Glutamatergic neuron (in vitro differentiated cells): ENCODE measurements at places on chromosomes 5 and 9. TPM values are rescaled to one million over a fixed set of nuclear protein-coding genes. Genes with fewer than 3 reads are reported as not detected.

DNA sequence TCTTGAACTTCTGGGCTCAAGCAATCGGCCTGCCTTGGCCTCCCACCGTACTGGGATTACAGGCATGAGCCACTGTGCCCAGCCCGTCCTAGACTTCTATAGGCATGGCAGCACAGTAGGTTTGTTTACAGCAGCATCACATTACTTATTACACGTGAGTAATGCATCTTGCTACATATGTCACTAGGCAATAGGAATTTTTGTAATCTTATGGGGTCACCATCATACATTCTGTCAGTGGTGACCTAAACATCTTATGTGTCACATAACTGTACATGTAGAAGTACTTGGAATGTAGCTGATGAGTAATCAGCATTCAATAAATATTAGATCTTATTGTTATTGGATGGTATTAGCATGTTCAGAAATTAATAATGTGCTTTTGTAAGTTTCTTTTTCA lies 22.9 kb upstream of the ABCA1 start:
- DNase-seq = no peak

DNA sequence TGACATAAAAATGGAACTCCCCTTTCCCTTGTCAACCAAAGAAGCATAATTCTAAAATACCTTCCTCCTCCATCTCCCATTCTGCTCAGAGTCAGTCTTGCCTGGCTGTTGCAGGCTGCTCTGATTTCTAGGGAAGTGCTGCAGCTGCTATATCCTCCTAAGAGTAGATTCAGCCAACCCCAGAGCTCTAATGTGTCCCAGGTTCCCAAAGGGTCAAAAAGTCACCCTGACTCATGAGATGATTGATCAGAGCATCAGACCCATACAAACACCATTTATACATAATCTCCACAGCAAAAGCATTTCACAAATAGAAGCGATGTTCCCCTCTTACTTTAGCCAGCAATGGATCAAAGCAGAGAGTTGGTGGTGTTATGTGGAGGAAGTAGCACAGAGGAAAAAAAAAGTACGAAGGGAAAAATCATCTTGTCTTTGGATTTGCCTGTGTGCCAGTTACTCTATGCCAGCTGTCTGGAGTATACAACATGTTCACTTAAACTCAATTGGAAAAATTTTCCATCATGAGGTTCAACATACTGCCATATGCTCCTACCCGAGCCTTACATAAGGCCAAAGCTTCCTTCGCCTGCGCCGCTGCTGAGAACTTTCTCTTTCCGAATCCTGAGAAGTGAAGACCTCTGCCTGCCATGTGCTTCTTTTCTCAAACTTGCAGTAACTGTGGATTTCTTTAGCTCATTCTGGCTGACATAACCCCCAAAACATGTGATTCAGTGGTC lies 258.0 kb downstream of the TLE4 start:
- DNase-seq = no peak

- DNase-seq = no peak
These were observed 669 bp upstream of the ZFP37 start for GRCh38 chr9:113057193-113057592.

DNA sequence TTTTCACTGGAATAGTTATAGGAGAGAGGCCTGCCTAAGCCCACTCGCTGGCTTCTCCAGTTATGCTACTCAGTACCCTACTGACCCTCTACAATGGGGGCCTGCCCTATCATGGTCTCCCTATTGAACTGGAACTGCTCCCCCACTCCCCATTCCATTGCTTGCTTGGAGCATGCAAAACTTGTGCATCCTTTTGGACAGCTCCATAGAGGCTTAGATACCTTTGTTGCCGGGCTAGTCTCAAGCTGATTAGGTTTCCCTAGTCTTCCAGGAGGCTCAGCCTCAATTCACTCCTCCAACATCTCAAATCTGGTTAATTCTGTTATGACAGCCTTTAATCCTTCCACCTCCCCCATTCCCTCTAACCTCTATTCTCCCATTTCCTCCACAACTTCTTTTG lies 39.9 kb downstream of the KIF24 start:
- DNase-seq = no peak

DNA sequence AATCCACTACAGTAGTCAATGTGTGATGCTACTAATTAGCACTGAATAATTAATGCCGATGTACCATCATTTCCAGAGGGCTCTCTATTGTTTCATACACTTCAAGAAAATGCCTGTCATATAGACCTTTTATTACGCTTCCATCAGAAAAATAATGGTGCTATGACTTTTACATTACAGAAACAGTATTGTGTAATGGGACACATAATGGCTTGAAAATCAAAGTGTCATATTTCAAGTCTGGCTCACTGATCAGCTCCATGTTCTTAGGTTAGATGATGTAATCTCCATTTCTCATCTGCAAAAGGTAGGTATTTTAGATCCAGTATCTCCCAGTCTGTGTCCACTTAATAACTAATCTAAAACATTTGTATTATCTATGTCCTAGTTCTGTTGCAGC lies 990.6 kb upstream of the TYRP1 start:
- no peak for DNase-seq

GRCh38 chr5:1329111-1329579 lies 15.8 kb downstream of the CLPTM1L start:
- no peak for DNase-seq

- peak; percentile 59 for DNase-seq
These were observed 978 bp upstream of the ADCY2 start for GRCh38 chr5:7394889-7395431.

- DNase-seq = no peak
These were observed 8.1 kb upstream of the C5orf24 start for GRCh38 chr5:134837530-134838181.

DNA sequence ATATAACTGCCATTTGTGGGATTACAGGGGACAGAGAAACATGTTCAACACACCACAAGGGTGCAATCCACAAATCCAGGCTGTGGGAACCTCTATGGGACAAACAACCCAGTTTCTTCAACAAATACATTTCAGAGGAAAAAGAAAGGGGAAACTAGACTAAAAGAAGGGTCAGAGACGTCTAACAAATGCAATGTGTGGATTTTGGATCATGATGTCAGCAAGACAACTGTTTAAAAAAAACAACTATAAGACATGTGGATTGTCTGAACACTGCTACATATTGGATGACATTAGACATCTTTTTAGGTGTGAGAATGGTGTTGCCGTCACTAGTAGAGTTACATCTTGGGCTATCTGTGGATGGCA lies 3.9 kb upstream of the RALGDS start:
- DNase-seq = no peak

DNA sequence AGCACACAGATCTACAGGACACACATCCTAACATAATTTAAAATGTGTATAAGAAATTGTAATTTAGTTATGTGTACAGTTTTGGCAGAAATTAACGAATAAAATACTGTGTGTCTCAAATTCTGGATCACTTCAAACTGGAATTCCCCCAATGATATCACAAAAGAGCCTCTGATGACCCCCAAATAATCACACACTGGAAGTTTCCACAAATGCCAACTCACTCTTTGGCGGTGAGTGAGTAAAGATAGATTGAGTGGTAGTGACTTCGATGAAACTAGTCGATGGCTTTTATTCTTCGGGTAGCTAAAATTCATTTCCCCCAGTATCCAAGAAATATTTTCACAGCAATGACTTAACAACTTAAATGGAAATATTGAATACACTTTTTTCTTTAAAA lies 2.2 kb downstream of the ZNF366 start:
- DNase-seq = no peak

GRCh38 chr5:152527358-152528052 lies 122.4 kb upstream of the NMUR2 start:
- no peak for DNase-seq

DNA sequence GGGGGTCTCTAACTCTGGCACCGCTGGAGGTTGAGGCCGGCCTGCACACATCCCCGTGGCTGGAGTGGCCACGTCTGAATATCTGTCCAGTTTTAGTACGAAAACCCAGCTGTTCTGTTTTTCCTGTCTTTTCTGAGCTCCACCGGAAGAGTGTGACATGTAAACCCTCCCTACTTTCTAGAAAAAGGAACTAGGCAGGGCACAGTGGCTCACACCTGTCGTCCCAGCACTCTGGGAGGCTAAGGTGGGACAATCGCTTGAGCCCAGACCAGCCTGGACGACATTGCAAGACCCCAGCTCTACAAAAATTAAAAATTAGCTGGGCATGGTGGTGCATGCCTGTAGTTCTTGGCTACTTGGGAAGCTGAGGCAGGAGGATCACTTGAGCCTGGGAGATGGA lies 8.2 kb upstream of the PHYKPL start:
- DNase-seq = no peak

DNA sequence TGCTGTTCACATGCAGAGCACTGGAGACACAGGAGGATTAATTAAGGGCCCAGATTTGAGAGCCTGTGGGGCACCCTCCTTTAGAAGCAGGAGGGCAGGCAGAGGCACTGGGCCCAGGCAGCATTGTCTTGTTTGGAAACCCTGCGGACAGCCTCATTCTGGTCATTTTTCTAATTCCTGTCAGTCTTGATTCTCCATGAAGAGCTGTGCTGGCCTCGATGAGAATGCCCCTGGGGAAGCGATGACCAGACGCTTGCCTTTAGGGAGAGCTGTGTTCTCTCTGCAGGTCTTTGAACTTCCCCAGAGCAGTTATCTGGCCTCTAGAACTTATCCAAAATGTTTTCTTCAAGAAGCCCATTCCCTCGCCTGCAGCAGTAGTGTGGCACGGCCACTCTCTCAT lies 117.8 kb upstream of the PTCH1 start:
- DNase-seq = no peak

DNA sequence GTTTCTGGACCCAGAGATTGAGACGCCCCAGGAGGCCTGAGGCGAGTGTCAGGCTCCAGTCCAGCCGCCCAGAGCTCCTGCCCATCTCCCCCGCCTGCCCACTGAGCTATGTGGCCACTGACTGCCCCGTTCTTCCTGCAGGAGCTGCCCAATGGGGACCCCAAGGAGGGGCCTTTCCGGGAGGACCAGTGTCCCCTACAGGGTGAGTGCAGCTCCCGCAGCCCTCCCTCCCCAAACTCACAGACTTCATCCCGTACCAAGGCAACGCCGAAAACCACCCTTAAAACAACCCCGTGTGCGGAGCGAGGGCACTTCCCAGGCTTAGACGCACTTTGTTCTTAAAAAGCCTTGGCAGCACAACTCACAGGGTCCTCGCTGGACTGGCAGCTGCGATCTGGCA lies 23.4 kb downstream of the NKD2 start:
- DNase-seq = no peak

DNA sequence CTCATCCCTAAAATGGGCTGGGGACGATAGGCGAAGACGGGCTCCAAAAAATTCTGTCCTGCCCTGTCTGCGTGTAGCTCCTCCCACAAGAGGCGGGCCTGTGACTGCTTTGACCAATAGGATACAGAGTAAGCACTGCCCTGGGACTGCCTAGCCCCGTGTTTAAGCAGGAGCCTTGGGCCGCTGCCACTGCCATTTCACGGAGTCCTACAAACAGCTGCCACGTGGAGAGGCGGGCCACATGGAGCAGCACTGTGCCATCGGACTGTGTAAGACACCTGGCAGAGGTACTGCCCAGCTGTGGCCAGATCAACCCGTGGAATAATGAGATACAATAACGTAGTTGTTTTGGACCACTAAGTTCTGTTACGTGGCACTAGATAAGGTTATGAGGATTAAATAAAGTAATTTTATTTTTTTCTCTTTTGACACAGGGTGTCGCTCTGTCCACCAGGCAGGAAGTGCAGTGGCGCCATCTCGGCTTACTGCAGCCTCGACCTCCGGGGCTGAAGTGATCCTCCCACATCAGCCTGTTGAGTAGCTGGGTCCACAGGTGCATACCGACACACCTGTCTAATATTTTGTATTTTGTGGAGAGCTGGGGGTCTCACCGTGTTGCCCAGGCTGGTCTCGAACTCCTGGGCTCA lies 87.2 kb downstream of the LMNB1 start:
- no peak for DNase-seq

DNA sequence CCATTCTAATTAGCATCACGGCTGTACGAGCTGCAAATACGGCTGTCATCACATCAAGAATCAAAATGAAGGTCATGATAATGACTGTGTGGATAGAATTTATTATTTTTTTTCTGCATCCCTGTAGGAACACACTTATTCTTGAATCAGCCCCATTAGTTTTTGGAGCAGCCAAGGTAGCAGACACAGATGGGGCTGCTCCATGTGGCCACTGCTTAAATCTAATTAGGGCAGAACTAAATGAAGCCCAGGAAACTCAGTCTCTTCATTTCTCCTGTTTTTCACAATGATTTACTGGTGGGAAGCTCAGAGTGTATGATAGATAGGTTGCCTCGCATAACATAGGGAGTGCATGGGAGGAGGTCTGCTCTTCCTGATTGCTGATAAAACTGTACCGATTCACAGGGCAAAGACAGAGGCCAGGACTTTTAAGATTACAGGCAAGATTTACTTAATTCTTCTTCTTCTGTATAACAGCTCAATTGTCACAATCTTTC lies 275.5 kb downstream of the GLIS3 start:
- DNase-seq = no peak

The PCDHA6 gene
- total RNA-seq = 29.8 TPM

The PRLR gene
- total RNA-seq = not detected

The SLC6A19 gene
- total RNA-seq = not detected
